ENCODE measurements at places on chromosomes 6 and 20. TPM values are rescaled to one million over a fixed set of nuclear protein-coding genes. Genes with fewer than 3 reads are reported as not detected.

DNA sequence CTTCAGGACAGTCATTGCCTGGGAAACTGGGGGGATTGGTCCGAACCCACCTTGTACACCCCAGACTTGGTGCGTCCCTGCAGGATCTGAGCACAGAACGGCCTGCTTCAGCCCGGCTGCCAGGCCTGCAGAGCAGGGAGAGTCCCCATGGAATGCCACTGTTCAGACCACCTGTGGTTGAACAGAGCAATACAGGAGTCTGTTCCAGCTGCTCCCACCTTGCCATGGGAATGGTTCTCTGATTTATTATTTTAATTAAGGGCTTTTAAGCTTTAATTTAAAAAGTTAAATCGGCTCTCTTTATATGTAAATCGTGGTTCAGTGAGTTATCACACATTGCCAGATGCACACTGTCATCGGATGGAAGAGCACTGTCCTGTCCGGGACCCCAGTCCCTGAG is 310.4 kb downstream of the CDH4 start:
- H3K36me3 ChIP-seq: no peaks in the 10 kb centered on the region
- H3K27ac ChIP-seq: no peak overlapping the region
- no peaks in the 10 kb centered on the region for H3K27me3 ChIP-seq
- H3K4me1 ChIP-seq: no peaks in the 10 kb centered on the region
- no peak for DNase-seq
- no peak overlapping the region for H3K4me3 ChIP-seq

GRCh38 chr6:140486450-140487361 is 1112.3 kb upstream of the CITED2 start:
- H3K27me3 ChIP-seq: no peaks in the 10 kb centered on the region
- H3K36me3 ChIP-seq: no peaks in the 10 kb centered on the region
- H3K4me1 ChIP-seq: no peaks in the 10 kb centered on the region
- DNase-seq: no peak
- H3K27ac ChIP-seq: no peak overlapping the region

- peaks cover 29% of the 10 kb centered on the region for H3K36me3 ChIP-seq
- H3K4me3 ChIP-seq: no peak overlapping the region
- DNase-seq: no peak
- H3K27ac ChIP-seq: no peak overlapping the region
Measured at GRCh38 chr20:35311409-35311808, 19.2 kb upstream of the FAM83C start.

GRCh38 chr6:25359191-25359861 is 80.2 kb downstream of the CARMIL1 start:
- H3K27me3 ChIP-seq: no peaks in the 10 kb centered on the region
- H3K4me3 ChIP-seq: no peak overlapping the region

NTSR1 gene
- total RNA-seq: not detected

RNF182 gene
- total RNA-seq: not detected

TSHZ2 gene
- total RNA-seq: 33.7 TPM

Measured in tibial nerve (tissue), 4 donors.